8988T (cell line): ENCODE measurements at places on chromosomes 2 and 18.
A peak's percentile ranks its signal among the peaks of the same experiment; 100 is the strongest.

DNA sequence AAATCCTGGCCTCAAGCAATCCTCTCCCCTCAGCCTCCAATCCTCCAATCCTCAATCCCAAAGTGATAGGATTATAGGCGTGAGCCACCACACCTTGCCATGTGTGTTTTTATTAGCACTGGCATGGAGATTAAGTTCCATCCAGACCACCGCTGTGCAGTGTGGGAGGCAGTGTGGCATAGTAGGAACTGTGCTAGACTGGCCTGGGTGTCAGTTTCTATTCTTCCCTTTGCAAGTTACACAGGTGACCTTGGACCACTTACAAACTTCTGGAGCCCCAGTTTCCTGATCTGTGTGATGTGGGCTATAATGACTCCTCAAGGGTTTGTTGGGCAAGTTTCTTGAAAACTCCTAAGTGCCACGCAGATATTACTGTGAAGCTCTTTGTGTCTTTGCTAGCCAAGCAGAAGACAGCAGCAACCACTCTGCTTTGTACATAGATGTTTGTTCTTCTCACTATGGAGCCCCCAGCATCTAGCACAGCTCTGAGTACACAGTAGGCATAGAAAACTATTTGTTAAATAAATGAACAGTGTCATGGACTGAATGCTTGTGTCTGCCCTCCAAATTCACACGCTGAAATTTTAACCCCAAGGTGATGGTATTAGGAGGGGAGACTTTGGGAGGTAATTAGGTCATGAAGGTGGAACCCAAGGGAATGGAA, 93.0 kb downstream of the LBH start:
- DNase-seq = no peak

DNA sequence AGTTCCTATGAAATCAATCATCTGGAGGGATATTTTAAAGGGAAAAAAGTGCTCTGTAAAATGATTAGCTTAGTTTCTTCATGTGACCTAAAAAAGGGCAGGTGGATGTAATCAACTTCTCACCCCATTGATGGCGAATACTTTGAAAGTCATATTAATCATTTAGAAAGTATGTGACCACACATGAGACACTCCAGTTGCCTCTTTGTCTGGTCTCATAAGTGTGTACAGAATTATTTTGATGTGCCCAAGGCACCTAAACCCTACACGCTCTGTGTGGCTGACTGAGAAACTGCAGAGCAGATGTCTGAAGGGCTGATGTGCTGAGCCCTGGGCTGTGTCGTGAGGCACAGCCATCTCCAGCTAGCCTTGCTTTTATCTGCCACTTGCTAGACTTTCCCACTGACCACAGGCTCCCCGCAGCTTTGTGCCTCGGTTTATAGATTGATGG, 26.9 kb downstream of the SGPP2 start:
- no peak for DNase-seq

DNA sequence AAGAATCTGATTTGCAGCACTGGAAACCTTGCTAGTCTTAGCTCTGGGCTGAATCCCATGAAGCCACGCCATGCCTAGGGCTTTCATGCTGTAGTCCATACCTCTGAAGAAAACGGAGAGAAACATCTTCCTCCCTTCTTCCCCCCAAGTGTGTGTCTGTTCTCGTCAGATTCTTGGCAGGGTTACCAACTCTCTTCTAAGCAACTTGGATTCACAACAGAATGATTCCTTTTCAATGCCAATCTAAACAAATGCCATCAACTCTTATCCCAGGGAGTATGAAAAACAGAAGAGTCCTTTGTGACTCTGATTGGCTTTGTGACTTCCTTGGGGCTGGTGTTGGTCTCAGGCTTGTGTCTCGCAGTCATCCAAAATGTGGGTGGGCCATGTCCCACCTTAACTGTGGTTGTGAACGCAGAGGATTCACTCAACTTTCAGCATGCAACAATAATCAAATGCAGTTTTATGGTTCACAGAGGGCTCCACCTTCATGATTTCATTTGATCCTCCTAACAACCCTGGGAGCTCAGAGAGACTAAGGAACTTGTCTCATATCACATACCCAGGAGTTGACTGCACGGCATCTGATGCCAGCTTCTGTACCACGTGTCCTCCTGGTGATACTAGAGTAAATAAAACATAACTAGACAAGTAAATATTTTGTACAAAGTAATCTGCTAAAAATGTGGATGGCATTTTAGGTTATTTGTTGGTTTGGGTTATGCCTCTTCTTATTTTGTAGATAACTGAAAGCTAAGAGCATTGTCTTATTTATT, 186.0 kb upstream of the TNP1 start:
- DNase-seq = no peak

DNA sequence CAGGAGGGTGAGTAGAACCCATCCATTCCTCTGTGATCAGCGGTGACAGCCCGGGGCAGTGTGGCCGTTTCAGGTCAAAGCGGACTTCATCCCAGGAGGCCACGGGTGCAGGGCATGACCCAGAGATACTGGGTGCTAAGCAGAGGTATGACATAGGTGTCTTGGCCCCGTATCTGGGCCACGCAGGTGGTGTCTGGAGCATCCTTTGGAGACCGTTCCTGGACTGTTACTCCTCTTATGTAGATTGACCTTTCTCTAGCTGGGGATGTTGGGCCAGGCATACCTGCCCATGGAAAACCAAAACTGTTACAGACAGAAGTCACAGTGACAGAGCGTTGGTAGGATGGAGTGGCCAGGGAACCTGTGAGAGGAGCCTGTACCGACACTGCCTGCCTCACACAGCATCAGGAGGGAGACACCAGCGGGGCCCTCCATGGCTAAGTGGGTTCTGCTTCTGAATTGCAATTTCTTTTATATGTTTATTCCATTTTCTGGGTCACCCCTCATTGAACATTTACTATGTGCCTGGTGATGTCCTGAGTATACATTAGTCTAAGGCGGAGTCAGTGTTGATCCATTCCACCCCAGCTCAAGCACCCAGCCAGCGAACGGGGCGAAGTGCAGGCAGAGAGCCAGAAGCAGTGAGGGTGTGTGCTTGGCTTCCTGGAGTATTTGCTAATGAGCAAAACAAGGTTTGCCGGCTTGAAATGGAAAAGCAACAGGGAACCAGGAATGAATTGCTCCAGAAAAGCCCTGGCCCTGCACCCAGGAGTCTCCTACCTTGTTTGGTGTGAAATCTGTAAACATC, 141.7 kb downstream of the SH3RF3 start:
- DNase-seq = no peak

- DNase-seq = no peak
Measured at GRCh38 chr18:79873449-79874110, 75.8 kb downstream of the KCNG2 start.

- peak; percentile 89 for DNase-seq
Measured at GRCh38 chr2:218286570-218287459, 5.5 kb downstream of the TMBIM1 start.

DNA sequence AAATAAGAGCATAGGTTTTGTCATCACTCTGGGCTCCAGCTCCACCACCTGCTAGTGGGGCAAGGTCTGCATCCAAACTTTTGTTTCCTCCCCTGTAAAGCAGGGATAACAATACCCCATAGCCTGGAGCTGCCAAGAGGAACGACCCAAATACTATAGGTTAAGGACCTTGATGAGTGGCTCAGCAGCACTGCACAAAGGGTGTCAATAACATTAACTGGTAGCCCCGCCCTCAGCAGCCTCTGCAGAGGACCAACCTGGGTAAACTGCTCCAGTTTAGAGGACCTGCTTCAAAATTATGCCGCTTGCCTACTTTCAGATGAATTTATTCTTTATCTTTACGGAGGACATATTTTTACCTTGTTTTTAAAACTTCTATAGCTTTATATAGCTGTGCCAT, 65.8 kb upstream of the RIOK3 start:
- no peak for DNase-seq

DNA sequence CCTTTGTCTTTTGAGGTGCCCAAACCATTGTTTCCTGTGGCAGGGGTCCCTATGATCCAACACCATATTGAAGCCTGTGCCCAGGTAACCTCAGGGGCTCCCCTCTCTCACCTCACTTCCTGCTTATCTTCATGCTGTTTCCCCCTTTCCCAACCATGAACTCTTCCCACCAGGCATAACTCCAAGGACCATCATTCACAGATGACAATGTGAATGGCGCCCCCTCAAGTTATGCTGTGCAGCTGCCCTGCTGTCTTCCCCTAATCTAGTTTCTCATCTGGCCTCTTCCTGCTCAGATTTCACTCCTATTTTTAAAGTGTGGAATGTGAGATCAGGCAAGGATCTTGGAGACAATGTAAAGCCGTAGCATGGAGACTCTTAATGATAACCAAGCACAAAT, 1.4 kb downstream of the GMPPA start:
- no peak for DNase-seq

DNA sequence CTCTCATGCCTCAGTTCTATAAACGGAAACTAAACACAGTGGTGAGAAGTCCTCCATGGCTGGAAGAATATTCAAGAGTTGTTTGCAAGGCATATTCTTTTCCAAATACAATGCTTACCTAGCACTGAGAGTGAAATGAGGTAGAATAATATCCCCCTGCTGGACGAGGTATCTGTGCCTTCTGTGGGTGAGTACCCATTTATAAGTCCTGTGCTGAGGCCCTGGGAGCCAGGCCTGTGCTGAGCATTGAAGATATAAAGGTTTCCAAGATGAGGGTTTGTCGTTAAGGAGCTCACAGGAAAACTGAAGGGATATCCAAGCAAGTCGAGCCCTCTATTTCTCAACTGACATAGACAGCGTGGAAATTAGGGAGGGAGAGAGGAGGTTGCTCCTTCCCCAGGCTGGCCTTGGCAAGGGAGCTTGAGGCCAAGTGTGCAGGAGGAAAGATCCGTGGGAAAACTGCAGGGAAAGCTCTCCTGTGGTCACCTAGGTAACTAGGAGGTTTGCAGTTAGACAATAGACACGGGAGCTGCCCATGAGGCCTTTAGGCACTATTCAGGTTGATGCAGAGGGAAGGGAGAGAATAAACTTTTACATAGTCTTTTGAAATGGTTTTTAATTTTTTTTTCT, 17.6 kb downstream of the PTPRM start:
- no peak for DNase-seq

DNA sequence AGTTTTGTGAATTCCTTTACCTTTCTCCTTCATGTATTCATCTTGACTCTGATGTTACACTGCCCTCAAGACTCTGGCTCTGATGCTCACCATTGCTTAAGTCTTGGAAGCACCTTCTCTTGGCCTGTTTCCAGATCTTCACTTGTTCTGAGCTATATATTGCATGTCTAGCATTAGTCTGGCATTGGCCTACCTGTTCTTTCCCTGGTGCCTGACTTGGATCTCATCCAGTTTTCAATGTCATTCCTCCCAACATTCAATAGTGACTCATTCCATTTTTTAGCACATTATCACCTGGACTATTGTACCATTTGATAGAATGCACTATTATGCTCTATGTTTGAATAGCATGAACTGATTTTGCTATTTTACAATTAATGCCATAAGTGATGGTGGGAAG, 127.3 kb upstream of the NYAP2 start:
- no peak for DNase-seq
